Tibial artery (tissue), 4 donors: ENCODE measurements at places on chromosomes 6 and 20.

GRCh38 chr6:137102851-137103492 lies 58.2 kb upstream of the IL20RA start:
- DNase-seq, result no peak

- no peak for DNase-seq
Measured at GRCh38 chr6:77072694-77073409, 390.4 kb downstream of the HTR1B start.

- DNase-seq, result no peak
Measured at GRCh38 chr20:4415281-4415680, 306.4 kb upstream of the PRND start.

DNA sequence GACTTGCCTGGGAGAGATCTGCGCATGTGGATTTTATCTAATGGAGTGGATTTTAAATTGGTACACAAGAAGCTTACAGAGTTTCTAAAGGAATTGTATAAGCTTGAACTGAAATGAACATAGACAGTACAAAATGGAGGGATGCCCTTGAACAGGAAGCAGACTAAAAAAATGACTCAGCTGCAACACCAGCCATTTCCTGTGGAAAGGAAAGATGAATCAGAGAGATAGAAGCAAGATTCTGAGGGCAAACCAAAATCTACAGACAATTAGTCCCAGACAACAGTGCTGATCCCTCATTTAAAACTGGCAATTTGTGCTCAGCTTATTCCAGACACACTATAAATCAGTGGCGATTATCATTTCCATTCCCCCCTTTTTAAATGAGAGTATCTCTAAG lies 114.6 kb upstream of the TCF21 start:
- DNase-seq, result no peak

GRCh38 chr20:36744764-36745191 lies 1.1 kb downstream of the NDRG3 start:
- DNase-seq, result peak; percentile 46

DNA sequence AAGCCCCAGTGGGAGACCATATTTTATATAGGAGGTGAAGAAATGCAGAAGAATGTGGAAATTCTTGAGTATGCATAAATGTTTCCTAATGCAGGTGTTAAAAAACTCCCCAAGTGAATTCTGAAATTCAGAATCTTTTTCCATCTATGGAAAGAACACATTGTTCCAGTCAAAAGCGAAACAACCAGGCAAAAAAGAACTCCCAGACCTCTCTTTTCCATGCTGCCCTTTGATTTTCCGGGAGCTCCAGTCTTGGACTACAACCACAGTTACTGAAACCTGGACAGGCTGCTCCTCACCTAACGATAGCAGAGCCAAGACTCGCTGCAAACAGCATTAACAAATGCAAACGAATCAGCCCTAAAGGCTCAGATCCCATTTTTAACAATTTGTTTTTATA lies 108.7 kb upstream of the CNKSR3 start:
- DNase-seq, result no peak
